ENCODE measurements at places on chromosomes 7 and 10. TPM values are rescaled to one million over a fixed set of nuclear protein-coding genes. Genes with fewer than 3 reads are reported as not detected.

GRCh38 chr10:119336599-119336998, 129.2 kb downstream of the GRK5 start:
- peaks cover 11% of the 10 kb centered on the region for H3K4me1 ChIP-seq
- DNase-seq = no peak
- no peaks in the 10 kb centered on the region for H3K27me3 ChIP-seq
- H3K4me3 ChIP-seq = no peak overlapping the region
- no peaks in the 10 kb centered on the region for H3K36me3 ChIP-seq

DNA sequence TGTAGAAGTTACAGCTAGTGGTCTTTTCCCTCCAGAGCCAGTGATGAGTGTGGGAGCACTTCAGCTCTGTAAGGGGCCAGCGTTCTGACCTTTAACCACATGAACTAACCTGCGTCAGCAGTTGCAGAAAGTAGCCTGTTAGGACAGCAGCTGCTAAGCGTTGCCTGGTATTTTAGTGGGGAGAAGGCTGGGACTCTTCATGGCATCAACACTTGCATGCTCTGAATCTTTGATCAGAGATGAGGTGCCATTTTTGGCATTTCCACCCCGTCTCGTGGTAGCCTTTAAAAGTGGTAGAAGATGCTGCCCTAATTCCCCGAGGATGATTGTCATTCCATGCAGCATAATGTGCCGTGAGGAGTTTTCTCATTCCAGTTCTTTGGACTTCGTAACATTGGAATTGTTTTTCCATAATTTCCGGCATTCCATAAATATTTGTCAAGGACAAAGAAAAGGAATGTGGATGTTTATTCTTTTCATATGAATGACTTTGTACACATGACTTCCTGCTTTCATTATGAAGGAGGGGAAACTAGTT, 92.2 kb downstream of the AVL9 start:
- H3K36me3 ChIP-seq = peaks cover 33% of the 10 kb centered on the region
- H3K27me3 ChIP-seq = no peaks in the 10 kb centered on the region
- H3K27ac ChIP-seq = peak overlapping the region; percentile 68
- peak; percentile 63 for DNase-seq
- peak overlapping the region; percentile 27 for H3K4me3 ChIP-seq

- H3K4me3 ChIP-seq = no peak overlapping the region
- H3K4me1 ChIP-seq = no peaks in the 10 kb centered on the region
- DNase-seq = no peak
- H3K27me3 ChIP-seq = no peaks in the 10 kb centered on the region
- no peaks in the 10 kb centered on the region for H3K36me3 ChIP-seq
These were observed 20.8 kb downstream of the GRM3 start for GRCh38 chr7:86664486-86664885.

The TDRD1 gene
- not detected for total RNA-seq

The NUTM2B gene
- total RNA-seq = not detected

The TES gene
- 41.5 TPM for total RNA-seq
